ENCODE measurements at places on chromosomes 2 and 18.

DNA sequence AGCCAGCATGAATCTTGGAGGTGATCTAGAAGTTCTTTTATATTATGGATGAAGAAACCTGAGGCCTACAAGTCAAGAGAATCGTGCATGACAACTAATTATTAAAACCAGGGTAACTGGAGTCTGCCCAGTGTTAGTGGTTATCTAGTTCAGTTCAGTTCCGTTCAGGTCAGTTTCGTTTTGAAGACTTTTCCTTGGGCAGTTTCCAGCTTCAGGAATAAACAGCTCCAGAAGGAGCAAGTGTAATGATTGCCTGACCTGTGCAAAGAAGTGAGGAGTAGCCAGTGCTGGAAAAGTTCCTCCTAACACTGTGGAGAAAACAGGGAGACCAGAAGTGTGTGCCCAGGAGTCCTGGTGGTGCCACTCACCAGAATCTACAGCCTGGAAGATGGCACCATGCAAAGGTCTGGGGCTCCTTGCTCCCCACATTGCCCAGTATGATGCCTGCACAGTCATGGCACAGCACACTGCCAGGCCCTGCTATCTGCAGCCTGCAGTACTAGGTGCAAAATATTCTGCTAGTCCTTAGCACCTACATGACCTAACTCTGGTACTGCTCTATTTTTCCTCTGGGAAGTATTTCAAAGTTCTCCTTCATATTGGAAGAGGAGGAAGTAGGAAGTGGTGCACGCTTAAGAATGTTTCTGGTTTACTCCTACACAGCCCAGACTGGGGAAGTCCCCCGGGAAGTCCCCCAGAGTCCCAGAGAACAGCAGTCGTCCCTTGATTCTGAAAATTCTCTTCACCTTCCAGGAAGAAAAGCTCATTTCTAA, 65.8 kb downstream of the SUMO1 start:
- DNase-seq: no peak

DNA sequence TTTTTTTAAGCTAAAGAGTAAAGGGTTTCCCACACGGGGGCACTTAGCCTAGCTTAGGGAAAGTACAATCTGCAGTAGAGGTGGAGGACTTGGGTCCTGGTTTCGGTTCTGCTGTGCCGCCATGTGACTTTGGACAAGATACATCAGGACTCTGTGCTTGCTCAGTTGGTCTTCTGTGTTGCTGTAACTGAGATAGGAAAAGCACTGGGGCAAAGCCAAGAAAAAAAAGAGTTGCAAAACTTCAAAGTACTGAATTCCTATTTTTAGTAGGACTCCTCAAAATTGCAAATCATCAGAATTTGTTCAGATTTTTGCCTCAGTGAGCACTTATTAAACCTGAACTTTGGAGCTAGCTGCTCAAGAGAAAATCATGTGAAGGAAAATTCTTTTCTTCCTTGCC, 96.3 kb upstream of the STON1 start:
- DNase-seq: no peak

DNA sequence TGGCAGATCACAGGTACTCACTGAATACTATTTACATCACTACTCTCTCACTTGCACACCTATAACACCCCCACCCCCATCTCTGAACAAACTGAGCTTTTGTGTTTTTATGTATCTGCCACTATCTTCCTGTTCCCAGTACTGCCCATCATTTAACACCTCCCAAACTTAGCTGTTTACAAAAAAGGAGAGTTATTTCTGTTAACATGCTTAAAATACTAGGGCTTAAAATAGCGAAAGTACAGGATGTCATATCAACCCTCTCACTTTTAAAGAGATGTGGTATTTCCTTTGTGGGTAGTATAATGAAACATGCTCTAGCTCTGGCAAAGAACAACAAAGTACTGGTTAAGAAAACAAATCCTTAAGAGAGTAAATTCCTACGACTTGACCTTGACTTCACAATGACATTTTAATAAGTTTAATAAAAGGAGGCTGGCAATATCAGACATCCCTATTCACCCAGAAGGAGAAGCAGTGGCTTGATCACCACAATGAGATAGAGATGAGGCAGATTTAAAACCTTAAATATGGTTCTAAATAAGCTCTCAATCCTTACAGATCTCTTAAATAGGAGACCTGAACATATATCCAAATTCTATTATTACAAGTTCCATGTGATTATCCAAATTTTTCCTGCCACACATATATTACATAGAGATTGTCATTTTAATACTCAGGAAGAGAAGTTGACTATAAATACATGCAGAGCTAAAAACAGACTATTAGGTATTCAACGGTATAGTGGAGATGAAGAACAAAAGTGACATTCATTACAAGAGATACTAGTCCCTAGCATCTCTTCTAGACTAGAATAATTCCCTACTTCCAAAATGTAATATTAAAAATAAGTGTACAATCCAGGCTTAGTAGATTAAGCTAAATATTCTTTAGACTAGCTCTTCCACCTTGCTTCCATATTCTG, 36.9 kb downstream of the TRAK2 start:
- DNase-seq: no peak

- DNase-seq: no peak
Measured at GRCh38 chr2:50763776-50764175, 268.2 kb downstream of the NRXN1 start.

DNA sequence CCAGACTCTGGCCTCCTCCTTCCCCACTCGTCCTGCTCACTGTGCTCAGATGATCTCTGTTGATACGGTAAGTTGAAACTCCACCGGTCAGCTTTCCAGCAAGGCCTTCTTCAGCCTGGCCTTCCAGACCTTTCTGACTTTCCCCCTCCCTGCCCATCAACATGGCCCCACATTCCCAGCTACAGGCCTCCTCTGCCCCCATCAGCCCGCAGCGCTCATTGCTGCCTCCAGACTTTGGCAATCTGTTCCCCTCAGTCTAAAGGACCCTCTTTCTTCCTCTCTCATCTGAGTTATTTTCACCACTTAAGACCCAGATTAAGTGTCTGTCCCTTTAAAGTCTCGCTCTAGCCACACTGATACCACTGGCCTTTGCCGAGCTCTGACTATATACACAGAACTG, 10.6 kb downstream of the LOXHD1 start:
- no peak for DNase-seq

DNA sequence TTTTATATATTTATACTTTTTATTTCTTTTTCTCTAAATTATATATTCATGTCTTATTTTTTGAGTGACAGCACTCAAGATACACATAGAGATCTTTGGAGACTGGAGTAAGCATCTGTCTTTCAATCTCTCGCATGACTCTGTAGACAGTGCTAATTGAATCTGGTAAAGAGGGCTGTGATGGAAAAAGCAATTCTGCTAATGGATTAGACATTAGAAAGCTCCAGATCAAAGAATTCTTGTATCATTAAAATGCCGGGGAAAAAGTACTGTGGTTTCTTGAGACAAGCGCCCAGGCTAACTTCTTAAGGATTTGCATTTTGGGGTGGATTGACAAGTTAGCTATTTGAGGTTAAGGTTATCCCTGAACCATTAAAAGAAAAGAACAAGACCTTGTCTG, 383.1 kb upstream of the TNP1 start:
- DNase-seq: no peak

GRCh38 chr18:54453996-54454395, 96.3 kb downstream of the C18orf54 start:
- no peak for DNase-seq

DNA sequence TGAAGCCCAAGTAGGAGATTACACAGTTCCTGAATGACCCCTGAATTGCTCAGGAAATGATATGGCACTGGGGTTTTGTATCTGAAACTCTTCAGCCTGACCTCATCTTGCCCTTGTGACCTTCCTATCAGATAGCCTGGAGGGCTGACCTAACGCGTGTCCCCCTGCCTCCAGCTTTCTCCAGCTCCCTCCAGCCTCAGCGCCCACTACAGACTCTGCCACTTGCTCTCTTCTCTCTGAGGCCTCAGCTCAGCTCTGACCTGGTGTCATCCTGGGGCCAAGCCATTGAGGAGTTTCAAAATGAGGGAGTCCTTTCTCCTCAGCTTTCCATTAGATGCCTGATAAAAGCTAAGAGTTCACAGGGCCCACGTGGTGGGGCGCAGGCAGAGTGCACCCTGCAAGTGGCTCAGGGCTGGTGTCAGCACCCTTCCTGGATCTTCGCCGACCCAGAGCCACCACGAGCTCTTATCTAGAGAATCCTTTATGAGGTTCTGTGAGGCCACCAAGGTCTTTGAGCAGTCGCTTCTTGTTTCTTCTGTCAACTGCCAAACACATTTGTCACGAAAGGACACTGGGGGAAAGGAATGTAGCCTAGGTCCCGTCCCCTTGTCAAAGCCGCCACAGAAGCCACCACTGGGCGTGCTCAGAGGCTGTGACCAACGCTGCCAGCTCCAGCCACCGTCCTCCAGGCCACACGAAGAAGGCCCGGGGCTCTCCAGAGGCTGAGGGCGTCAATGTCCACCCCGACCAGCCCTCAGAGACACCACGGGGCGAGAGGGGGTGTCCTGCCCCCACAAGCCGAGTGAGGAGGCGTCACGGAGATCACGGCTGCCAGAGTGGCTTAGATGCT, 131.3 kb upstream of the GPC1 start:
- DNase-seq: no peak

- DNase-seq: no peak
Measured at GRCh38 chr2:112153179-112153490, 14.9 kb downstream of the FBLN7 start.

DNA sequence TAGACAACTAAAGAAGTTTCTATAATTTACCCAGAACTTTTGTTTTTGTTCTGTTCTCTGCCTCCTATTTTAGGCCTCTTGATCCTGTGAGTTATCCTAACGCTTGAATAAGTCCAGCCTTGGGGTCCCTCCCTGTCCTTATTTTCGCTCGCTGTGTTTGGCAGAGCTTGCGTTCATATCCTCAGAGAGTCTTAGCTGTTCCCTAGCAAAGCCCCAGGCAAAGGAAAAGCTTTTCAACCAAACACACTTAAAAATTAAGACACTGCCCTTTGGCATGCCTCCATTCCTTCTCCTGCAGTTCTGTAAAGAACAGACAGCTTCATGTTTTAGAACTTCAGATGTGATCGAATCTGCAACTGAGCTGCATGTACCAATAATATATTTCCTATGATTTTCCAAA, 517.2 kb downstream of the SUCLG1 start:
- DNase-seq: no peak

DNA sequence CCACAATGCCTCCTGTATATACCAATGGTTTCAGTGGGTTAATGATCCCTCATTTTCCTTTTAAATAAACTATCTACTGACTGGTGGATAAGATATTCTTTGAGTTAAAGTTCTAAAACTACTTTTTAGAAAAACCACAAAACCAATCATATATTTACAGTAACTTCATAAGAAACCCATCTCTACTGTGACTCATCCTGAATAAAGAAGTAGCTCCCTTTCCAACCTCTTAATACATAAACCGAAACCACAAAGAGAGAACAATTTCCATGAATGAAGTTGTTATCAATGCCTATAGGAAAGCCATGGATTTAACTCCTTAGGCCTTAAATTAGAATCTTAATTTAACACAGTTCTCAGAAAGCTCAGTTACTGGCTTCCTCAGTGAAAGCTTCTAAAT, 227.0 kb upstream of the SMAD7 start:
- DNase-seq: peak; percentile 22

- DNase-seq: no peak
Measured at GRCh38 chr2:140200764-140201163, 1420.6 kb upstream of the NXPH2 start.

GRCh38 chr2:202115479-202115971, 42.5 kb downstream of the KIAA2012 start:
- DNase-seq: peak; percentile 52

DNA sequence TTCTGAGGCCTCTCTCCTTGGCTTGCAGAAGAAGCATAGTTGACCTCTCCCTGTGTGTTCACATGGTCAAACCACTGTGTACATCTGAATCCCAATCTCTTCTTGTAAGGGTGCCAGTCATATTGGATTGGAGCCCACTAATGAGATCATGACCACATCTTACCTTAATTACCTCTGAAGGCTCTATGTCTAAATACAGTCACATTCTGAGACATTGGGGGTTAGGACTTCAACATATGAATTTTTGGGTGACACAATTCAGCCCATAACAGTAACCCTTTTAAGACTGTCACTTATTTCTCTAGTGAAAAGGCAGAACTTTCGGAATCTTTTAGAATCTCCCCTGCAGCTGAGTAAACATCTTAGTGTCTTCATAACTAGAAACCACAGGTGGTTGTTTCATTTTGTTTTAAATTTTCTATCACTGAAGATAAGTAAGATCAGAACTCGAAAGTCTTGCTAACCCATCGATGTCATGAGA, 33.3 kb downstream of the BMP10 start:
- DNase-seq: no peak

DNA sequence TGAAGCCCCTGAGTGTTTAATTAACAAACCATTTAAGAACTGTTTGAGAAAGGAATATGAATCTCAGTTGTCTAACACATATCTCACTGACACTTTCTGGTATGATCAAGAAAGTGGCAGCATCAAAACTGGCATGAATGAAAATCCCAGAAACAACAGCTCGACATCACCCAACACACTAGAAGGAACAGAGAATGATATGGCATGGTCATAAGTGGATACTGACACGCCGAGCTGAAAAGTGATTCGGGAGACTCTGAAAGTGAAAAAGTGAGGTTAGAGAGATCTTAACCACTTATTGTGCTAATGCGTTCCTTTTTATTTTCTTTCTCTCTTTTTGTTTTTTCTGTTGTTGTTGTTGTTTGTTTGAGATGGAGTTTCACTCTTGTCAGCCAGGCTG, 37.9 kb downstream of the MRPL35 start:
- DNase-seq: no peak

- DNase-seq: peak; percentile 47
Measured at GRCh38 chr2:234792621-234793022, 159.2 kb upstream of the SH3BP4 start.

GRCh38 chr2:9617749-9618148, 13.0 kb downstream of the YWHAQ start:
- DNase-seq: no peak

DNA sequence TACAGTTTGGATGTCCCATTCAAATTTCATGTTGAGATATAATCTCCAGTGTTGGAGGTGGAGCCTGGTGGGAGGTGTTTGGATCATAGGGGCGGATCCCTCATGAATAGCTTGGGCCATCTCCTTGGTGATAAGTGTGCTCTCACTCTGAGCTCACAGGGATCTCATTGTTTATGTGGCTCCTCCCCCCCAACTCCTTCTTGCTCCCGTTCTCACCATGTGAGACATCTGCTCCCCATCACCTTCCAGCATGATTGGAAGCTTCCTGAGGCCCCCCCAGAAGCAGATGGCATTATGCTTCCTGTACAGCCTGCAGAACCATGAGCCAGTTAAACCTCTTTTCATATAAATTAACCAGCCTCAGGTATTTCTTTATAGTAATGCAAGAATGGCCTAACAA, 3.0 kb upstream of the INPP1 start:
- no peak for DNase-seq

GRCh38 chr2:65491381-65491905, 59.0 kb upstream of the SPRED2 start:
- no peak for DNase-seq

DNA sequence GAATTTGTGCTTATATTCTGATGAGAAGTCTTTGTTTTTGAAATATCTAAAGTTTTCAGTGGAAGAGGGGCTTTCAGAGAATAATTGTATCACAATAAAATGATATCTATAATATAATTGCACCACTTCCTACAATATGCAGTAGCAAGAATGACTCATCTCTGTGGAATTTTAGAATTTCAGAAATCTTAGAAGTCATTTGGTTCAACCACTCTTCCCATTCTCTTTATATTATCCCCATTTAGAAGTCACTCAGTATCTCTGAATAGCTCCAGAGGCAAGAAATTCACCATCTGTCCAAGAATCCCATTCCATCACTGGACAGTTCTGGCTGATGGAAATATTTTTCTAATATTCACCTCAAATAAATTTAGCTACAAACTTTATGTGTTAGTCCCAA, 59.3 kb upstream of the CCDC68 start:
- DNase-seq: no peak
